Sciatic nerve (tissue), 2 donors: ENCODE measurements at places on chromosomes 5 and 9.

GRCh38 chr5:1315709-1316587 is 21.1 kb upstream of the TERT start:
- no peak for DNase-seq

DNA sequence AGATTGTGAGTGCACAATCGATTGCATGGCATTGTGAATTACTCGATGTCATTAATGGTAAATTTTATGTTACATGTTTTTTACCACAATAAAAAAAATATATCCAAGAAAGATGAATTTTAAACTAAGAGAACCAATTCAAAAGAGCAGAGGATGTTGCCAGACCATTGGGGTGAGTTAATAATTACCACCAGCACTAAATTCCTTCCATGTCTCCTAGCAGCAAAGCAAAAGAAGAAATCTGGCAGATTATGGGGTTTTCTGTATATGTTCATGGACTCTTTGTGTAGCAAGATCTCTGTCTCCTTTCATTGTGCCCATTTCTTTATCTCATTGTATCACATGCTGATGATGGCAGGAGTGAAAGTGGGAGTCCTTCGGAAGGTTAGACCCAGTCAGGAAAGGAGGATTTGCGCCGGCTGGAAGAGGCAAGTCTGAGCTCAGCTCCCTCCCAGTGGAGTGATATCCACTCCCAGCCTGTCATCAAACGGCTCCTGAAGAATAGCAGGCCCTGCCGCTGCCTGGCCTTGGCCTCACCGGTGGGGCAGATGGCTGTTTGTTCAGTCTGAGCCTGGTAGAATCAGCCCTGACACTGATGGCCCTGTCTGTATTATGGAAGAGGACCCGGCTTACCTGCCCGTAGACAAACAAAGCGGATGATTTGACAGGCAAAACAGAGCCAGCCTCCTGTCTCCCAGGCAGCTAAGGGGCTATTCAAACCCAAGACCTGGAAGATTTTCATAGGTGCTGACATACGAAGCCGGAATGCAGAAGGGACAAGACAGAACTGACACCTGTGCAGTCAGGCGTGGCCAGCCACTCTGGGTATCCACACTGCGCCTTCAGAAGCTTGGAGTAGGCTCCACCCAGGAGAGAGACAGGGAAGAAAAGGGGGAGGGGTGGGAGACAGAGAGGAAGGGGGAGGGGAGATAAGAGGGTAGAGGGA is 21.9 kb upstream of the FOXE1 start:
- no peak for DNase-seq

- no peak for DNase-seq
Measured at GRCh38 chr9:134287591-134288491, 38.4 kb upstream of the RXRA start.

DNA sequence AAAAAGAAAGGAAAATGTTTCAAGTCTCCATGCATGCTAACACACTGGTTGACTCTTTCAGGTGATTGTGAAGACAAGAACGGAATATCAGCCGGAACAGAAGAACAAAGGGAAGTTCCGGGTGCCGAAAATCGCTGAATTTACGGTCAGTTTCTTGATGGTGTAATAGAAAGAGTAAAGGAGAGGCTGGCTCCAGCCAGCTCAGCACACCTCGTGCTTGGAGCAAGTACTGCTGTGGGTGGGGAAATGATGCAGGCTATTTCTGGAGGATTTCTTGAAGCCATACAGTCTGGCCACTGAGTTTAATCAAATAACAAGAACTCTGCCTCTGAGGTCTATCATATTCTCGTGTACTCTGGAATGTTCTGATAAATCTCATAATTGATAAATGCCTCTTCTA is 18.7 kb downstream of the NSG2 start:
- DNase-seq = no peak

DNA sequence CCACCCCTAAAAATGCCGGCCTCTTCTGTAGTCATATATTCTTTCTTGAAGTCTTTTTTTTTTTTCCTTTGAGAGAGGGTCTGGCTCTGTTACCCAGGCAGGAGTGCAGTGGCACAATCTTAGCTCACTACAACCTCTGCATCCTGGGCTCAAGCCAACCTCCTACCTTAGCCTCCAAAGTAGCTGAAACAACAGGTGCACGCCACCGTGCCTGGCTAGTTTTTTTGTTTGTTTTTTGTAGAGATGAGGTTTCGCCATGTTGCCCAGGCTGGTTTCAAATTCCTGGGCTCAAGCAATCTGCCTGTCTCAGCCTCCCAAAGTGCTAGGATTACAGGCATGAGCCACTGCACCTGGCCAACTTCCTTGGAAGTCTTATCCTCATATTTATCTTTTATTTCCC is 19.1 kb downstream of the SREK1IP1 start:
- DNase-seq = no peak

DNA sequence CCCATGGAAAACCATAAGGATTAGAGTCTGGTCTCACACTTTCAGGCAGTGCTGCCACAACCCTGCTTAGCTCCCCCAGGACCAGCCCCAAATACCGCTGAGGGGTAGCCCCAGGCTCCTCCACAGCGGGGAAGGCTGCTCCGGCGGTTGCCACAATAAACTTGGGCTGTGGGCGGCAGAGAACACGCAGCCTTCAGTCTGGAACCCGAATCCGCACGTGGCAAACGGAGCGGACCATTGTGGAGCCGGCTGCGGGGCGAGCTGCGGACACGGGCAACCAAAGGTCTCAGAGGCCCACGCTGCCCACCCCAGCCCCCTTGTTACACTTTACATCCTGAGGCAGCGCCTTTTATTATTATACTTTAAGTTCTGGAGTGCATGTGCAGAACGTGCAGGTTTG is 37.3 kb upstream of the C9orf72 start:
- no peak for DNase-seq

- no peak for DNase-seq
Measured at GRCh38 chr9:95515272-95516113, 1.3 kb downstream of the PTCH1 start.

DNA sequence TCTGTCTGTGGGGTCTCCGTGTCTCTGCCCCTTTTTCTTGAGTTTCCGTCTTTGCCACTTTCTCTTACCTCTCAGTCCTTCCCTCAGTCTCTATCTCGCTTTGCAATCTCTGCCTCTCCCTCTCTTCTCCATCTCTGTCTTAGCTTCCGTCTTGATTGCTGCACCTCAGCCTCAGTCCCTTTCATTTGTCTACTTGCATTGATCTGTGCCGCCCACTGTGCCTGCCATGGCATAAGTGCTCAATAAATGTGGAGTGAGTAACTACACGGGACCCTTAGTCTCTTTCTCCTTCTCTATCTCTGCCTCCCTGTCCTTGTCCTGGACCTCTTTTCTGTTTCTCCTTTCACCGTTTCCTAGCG is 6.6 kb downstream of the PCDHGC5 start:
- DNase-seq = no peak

- no peak for DNase-seq
Measured at GRCh38 chr5:1795506-1795905, 4.1 kb downstream of the MRPL36 start.

GRCh38 chr5:3325972-3326840 is 269.4 kb upstream of the IRX1 start:
- no peak for DNase-seq

- DNase-seq = no peak
Measured at GRCh38 chr5:77866198-77866597, 90.1 kb upstream of the TBCA start.

GRCh38 chr9:81737871-81738507 is 48.6 kb upstream of the TLE1 start:
- DNase-seq = no peak

DNA sequence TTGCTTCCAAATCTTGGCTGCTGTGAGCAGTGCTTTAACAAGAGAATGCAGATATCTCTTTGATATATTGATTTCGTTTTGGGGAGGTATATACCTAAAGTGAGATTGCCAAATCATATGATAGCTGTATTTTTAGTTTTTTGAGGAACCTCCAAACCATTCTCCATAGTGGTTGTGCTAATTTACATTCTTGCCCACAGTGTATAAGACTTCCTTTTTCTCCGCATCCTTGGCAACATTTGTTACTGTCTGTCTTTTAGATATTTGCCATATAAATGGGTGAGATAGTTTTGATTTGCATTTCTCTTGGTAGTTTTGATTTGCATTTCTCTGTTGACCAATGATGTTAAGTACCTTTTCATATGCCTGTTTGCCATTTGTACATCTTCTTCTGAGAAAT is 10.0 kb upstream of the PLK2 start:
- DNase-seq = no peak

DNA sequence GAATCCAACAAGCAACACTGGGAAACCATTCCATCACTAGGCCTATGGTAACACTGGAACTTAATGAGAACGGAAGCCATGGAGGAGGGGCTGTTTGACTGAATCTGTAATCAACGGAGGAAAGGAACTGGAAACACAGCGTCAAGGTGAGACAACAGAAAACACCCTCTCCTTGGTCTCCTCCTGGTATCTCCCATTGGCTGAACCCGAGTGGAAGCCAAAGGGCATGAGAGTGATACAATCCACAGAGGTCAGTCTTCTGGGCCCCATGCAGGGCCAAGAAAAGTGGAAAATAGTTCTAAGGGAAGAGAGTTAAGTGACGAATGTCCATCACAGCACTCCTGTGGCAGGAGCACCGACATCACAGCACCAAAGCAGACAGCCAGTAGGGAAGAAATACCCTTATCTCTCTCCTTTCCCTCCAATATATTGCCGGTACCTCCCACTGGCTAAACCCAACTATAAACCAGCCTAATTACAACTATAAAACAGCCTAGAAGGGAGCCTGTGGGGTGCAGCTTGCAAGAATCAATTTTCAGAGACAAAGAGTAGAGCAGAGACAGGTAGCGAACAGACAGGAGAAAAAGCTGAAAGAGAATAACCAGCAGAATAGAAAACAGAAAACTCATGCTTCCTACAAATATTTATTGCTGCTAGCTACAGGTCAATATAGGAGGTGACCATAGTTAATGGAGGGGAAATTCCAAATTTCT is 107.4 kb upstream of the IFNE start:
- DNase-seq = no peak

DNA sequence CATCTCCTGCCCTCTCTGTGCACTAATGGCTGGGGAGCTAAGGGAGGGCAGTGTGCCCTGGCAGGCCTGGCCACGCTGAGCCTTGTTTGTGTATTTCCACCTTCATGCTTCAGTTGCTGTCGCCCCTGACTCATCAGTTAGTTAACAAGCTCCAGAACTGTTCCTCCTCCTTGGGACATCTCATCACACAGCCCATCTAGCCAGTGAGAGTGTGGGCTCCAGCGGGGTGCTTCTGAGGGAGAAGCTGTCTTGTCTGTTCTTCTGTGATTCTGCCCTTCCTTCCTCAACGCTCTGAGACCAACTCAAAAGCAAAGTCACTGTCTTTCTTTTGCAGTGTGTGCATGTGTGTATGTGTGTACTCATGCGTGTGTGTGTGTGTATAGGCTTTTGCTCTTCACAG is 58.3 kb upstream of the CPEB4 start:
- no peak for DNase-seq

GRCh38 chr5:141867651-141868050 is 10.6 kb downstream of the PCDH1 start:
- DNase-seq = no peak

GRCh38 chr5:78062645-78063044 is 231.9 kb downstream of the AP3B1 start:
- DNase-seq = no peak
